ENCODE measurements at places on chromosomes 7 and 10.

DNA sequence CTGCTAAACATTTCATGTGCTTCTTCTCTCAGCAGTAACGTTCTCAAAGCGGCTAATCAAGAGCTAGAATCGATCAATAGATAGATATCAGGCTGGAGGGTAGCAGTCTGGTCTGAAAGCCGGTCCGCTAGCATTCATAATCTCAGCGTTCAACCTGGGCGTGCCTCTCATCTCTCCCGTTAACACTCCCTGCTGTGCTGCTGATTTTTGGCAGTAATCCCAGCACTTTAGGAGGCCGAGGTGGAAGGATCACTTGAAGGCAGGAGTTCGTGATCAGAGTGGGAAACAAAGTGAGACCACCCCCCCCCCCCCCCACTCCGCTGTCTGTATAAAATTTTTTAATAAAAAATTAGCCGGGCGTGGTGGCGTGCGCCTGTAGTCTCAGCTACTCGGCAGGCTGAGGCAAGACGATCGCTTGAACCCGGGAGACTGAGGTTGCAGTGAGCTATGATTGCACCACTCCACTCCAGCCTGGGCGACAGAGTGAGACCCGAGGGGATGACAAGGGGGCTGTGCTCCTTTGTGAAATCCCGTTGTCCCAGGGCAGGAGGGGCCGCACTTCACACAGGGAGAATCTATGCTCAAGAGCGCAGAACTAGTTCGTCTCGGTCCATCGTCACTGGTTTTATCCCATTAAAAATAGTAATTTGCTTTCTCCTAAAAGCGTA, 624 bp upstream of the CEP55 start:
- no peak for DNase-seq

- DNase-seq = no peak
Observed at GRCh38 chr7:47914717-47915615, 33.3 kb downstream of the PKD1L1 start.

DNA sequence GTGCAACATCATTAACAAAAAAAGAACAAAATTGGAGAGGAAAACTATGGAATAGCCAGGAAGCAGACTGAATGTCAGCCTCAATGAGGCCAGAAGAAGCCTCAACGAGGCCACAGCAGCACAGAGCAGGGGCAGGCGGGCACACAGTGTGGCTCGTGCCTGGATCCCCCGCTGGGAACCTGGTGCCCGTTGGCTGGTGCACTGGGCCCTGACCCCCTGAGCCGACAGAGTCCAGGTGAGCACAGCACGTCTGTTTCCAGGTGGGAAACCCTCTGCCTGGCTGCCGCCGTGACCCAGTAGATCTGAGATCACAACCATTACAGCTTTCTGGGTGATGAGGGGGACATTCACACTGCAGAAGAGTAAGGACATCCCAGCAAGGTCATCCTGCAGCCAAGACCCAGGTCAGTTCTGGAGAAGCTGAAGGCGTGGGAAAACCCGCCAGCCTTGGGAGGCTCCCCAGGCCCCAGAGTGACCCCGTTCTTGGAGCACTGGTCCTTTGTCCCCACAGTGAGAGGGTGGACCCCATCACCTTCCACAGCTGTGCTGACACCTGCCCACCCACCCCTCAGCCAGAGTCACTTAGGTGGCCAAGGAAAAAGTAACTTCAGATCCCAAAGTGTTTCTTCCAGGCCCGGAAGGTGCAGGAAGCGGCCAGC, 222.1 kb downstream of the ADARB2 start:
- no peak for DNase-seq

DNA sequence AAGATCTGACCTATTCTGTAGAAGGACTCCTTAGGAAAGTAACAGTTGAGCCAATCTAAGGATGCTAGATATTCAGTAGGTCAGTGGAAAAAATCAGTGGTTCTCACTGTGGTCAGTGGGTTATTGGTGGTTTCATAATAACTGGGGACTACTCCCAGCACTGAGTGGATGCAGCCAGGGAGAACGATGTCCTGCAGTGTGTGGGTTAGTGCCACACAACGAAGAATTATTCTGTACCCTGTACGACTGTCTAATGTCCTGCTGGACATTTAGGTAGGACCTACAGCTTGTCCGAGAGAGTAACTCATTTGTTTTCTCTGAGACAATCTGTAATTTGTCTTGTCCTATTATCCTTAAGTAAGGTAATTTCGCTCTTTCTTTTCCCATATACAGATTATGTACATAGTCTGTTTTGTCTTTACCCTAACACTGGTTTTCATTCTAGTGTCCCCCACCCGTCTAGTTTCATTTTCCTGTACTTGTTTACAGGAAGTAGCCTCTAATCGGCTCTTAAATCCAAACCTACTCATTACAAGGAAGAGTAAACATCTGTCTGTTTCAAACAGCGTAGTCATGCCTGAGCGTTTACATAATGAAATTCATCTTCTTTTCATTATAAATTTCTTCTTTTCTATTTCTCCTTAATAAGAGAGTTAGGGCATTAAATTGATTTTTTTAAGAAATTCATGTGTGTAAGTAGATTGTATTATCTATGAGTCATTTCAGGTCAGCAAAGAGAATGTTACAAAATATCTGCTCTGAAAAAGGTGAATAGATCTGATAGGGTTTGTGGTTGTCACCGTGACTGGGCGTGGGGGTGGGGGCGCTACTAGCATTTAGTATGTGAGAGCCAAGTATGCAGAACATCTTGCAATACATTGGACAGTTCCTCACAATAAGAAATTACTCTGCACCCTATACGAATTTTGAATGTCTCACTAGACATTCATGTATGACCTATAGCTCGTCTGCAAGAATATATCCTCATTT, 8.3 kb upstream of the ZC3HAV1L start:
- peak; percentile 83 for DNase-seq

DNA sequence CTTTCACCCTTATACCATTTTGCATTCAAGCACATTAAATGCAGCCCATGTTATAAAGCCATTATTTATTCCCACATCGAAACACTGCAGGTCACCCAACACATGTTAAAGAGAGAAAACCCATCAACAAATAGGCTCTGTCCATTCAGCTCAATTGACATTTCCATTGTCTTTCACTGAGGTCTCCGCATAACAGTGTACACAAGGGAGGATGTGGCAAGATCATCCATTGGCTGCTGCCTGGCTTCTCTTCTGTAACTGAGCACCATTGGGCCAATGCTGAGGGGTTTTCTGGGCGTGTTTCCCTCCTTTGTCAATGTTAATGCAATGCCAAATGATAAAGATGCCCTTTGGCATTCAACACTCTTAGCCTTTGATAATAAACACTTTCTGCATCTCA, 278.1 kb upstream of the SP4 start:
- DNase-seq = no peak

All from CD8-positive, alpha-beta T cell (primary cell).